GM23248 (cell line): ENCODE measurements at places on chromosomes 3 and 15. TPM values are rescaled to one million over a fixed set of nuclear protein-coding genes. Genes with fewer than 3 reads are reported as not detected.

DNA sequence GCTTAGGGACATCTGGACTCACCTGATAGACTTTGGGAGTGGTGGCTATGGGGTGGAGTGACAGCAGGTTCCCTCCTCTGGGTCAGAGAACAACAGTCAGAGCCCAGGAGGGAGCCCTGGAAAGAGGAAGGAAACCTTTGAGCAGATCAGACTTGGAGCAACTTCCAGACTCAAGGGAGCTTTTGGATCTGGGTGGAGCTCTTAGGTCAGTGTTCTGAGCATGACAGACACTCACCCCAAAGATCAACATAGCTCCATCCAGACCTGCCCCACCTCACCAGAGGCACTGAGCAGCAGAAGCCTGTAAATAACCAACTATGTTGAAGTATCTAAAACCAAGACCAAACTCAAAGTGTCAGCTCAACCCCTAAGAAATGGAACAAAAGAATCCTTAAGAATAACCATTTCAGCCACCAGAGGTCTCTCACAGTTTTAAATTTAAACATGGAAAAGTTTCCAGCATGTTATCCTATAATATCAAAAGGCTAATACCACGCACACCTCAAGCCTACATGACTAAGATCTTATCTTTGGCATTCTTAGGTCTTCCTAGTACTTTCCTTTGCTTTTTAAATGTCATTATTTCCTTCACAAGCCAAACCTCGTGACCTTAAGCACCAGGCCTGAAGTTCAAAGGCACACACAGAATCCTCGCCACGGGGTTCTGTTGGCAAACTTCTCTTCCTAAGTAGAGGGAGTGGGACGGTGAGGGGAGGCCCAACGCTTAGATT is 56.4 kb downstream of the UMPS start:
- peak; percentile 63 for DNase-seq

GRCh38 chr3:156378871-156379270 is 176.0 kb downstream of the SSR3 start:
- DNase-seq: no peak

DNA sequence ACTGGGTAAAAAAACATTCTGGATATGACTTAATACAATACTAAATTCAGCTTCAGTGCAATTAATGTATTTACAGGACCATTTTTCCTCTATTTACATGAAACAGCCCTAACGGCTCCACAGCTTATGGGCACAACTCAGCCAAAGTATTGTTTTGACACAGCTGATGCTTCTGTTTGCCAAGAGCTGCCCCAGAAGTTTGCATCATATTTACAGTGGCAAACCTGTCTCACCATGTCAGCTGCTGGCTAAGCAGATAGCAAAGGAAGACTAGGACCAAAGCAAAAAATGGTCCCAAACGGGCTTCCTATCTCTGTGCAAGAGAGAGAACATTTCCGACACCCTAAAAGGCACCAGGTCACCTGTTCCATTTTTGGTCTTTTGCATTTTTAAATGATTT is 94.5 kb downstream of the ADAMTS9 start:
- DNase-seq: no peak

DNA sequence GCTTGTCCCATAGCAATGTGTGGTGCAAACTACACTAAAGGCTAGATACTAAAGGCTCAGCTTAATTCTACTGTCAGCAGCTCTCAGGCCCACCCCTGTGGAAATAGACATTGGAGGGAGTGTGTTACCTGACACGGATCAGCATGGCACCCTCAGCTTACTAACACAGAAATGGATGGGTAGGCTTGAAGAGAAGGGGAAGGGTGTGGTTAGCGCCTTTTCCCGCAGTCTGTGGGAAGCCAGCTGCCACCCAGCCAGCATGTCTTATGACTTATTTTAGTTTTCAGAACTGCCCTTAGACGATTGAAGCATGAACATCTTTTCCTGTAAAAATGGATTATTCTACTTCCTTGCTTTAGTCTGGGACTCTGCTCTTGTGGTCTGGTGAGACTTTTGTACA is 25.8 kb upstream of the ADPGK start:
- no peak for DNase-seq

DNA sequence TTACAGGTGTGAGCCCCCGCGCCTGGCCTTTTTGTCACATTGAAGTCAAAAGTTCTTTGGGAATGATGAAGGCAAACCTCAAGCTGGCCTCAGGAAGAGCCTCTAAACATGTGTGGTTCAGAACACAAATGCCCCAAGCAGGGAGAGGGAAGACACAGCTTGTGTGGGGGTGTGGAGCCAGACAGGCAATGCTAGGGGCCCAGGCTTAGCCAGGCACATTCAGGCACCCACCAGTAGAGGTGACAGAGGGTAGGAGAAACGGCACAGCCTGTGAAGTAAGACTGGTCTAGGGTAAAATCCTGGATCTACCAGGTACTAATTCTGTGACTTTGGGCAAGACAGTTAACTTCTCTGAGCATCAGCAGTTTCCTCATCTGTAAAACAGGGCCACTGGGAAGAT is 3.5 kb downstream of the HDC start:
- no peak for DNase-seq

DNA sequence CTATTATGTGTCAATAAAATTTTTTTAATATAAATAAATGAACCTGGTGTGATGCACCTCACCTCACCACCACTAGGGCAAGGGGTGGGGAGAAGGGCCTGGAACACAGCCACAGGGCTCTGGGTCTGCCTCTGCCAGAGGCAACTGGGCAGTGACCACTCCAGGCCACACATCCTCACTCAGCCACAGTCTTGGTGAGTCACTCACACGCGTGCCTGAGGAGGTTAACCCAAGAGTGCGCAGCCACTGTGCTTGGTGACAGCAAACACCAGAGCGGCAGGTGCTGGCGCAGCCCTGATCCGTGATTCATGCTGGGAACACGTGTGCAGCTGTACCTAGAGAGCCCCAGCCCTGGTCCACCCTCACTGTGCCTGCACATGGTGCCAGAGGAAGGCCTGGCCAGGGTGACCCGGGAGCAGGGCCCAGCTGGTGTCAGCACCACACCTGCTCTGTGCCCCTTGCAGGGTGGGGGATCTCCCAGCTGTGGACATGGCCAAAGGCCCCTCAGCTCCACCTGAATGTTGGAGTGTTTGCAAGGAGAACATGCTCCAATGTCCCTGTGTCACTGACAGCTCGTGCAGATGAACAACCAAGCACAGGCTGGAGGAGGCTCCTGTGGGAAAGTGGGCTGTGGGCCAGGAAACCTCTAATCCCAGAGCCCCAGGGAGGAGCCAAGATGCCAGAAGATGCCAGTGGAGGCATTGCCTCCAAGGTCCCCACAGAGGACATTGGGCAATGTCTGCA is 2.1 kb downstream of the SLC41A3 start:
- peak; percentile 75 for DNase-seq

- no peak for DNase-seq
Observed at GRCh38 chr15:31806106-31806505, 224.2 kb upstream of the CHRNA7 start.

SEMA3F gene
- total RNA-seq: 3.2 and 3.5 TPM in 2 replicates

OR5K2 gene
- not detected in 2 replicates for total RNA-seq

TMEM212 gene
- not detected in 2 replicates for total RNA-seq
